Stimulated activated CD4-positive, alpha-beta T cell treated with anti-CD3 and anti-CD28 coated beads, Interleukin-15, amount 100 ng/mL, for 1 hour (primary cell): ENCODE measurements at places on chromosomes 6 and 20.

GRCh38 chr6:82144007-82144851 lies 103.3 kb downstream of the IBTK start:
- DNase-seq: no peak

GRCh38 chr6:67112120-67112519 lies 1405.1 kb upstream of the EYS start:
- DNase-seq: no peak

- DNase-seq: no peak
Measured at GRCh38 chr6:2149361-2150006, 95.9 kb downstream of the GMDS start.

DNA sequence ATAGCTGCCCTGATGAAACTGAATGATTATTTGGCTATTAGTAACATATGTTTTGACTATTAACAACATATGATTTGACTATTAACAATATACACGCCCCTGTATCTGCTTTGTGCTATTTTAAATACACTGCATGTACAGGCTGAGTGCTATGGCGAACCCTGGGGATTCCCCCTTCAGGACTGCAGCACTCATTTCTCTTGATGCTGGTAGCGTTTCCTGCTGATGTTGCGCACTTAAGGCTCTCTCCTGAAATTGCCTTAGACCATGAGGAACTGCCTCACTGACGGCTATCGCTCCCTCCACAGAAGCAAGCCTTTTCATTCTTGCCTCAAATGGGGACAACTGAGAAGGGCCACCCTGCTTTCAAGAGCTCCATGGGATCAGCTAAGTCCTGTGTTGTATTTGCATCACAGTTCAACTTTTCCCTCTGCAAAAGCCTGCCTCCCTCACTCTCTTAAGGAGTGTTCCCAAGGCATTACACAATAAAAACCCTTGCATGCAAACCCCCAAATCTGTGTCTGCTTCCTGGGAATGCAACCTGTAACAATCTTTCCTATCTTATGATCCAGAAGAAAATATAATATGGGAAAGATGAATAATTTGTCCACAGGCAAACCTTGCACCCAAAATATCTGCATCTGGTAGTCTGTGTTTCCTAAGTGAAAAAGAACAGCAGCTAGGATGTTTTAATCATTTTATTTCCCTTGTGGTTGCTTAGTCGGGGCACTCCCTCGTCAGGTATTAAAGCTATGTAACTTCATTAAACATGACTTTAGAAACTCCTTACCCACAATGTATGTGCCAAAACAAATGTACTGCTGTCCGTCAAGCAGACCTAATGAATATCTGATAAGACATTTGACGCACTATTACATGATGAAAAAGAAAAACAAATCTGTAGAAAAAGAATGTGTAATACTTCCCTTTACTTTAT lies 456.4 kb downstream of the COL12A1 start:
- DNase-seq: no peak

DNA sequence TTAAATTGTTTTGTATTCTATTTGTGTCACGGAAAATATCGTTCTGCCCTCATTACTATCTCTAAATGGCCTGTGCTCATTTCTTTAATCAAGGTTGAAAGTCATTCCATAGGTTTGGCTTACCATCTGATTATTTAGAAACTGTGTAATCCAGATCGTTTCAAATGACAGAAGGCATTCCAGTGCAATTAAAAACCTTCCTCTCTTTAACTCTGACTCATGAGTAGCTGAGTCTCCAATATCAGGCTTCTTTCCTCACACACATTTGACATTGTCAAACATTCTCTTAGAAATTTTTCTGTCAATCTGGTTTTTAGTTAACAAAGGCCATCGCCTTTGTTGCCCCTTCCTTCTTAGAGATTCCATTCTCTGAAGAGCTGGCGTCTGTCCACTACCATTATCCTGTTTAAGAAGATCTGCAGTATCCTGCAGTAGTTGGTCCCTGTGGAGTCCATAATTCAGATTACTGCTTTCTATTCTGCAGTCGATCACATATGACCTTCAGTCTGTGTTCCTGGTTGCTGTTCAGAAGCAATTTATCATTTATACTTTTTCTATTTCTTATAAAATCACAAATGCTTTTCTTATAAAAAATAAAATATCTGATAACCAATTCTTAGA lies 3.9 kb upstream of the TRDN start:
- DNase-seq: no peak

GRCh38 chr6:106114492-106114891 lies 28.4 kb downstream of the PRDM1 start:
- DNase-seq: peak; percentile 22

DNA sequence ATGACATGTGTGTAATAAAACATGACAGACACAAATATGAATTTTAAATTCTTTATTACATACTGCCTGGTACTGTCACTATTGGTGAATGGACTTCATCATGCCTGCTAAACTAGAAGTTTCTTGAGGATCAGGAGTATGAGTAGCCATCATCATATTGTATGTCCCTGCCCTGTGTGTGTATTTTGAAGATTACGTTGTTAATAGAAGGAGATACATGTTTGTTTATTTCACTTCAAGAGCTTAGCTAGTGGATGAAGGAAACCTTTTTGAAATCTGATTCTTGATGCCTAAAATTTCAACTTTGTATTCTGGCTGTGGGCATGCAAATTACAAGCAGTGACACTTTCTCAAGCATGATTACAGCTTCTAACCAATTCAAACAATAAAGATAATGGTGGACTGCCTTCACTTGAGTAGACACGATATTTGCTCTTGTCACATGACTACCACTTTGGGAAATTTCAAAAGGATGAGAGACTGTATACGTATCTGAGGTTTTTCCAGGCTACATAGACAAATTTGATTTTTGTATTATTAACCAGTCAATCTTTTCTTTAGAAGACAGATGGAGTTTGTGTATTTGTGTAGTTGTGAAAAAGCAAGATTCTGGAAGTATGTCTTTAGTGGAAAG lies 3.5 kb downstream of the TBPL1 start:
- DNase-seq: no peak

- DNase-seq: no peak
Measured at GRCh38 chr6:160999516-160999915, 7.9 kb downstream of the MAP3K4 start.

- no peak for DNase-seq
Measured at GRCh38 chr6:18342223-18342622, 44.9 kb upstream of the RNF144B start.

DNA sequence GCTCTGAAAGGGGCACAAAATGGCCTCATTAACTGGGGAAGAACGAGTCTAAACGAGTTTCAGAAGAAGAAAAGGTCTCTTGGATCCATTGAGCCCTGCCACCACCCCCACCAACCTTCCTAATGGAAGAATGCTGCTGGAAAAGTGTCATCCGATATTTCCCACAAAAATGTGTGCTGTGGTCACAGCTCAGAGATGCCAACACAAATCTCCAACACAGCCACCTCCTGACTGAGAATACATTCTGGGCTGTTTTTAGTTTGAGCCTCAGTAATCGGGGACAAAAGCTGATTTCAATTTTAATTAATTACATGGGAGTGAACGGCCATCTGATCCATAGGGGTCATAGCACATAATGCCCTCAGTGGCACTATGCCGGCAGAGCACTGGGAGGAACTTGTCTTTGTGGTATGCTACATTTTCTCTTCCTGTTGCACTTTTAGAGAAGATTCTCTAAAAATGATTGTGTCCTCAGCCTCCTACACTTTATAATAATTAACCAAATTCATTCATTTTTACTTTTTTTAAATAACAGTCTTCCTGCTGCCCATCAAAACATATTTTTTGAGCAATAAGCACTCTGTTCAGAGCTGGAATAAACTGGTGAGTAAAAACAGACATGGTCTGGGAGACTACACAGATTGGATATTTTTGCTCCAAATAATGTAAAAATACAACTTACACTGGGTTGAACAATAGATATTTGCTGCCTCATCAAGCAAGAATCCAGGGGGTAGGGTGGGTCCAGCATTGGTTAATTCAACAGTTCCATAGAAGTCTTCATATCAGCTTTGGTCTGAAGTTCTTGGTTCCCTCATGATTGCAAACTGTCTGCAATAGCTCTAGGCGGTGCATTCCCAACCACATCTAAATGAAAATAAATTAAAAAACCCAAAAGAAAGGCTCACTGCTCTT lies 143.6 kb upstream of the TMEM170B start:
- no peak for DNase-seq

- DNase-seq: no peak
Measured at GRCh38 chr20:56808732-56809131, 179.6 kb downstream of the TFAP2C start.

GRCh38 chr6:35893246-35893645 lies 27.7 kb downstream of the SRPK1 start:
- no peak for DNase-seq

- no peak for DNase-seq
Measured at GRCh38 chr6:66931787-66932186, 1224.8 kb upstream of the EYS start.

- DNase-seq: no peak
Measured at GRCh38 chr6:128725271-128726233, 157.4 kb upstream of the LAMA2 start.
